ENCODE measurements at places on chromosomes 13 and 19.

GRCh38 chr19:10981252-10981895 lies 20.5 kb downstream of the SMARCA4 start:
- DNase-seq: no peak

DNA sequence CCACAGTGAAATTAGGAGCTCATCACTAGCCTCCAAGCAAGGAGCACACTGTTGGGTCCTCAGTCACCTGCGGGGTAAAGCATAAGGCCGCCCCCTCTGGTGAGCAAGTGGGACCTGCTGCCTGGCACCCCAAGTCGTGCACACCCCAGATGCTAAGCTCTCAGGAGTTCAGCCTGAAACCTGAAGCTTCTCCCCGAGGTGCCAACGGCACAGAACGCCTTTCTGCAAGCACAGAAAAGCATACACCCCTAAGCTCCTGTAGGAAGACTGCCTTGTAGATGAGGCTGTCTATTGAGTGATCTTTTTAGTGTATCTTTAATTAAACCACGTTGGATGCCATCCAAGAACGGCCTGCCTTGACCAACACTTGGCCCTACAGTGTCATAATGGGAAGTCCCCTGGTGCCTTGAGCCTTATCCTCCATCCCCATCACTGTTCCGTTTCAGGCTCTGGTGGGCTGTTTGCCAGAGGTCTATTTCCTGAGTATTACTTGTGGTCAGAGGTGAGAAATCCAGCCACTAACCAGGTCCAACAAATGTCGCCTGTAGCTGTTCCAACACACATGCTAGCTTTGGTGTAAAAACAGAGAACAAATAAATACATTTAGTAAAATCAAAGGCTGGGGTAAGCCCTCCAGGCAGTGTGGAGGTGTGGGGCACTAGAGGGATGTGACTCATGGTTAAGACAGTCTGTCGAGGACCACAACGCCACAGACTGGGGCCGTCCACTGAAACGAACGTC lies 44.8 kb downstream of the C13orf42 start:
- peak; percentile 69 for DNase-seq

DNA sequence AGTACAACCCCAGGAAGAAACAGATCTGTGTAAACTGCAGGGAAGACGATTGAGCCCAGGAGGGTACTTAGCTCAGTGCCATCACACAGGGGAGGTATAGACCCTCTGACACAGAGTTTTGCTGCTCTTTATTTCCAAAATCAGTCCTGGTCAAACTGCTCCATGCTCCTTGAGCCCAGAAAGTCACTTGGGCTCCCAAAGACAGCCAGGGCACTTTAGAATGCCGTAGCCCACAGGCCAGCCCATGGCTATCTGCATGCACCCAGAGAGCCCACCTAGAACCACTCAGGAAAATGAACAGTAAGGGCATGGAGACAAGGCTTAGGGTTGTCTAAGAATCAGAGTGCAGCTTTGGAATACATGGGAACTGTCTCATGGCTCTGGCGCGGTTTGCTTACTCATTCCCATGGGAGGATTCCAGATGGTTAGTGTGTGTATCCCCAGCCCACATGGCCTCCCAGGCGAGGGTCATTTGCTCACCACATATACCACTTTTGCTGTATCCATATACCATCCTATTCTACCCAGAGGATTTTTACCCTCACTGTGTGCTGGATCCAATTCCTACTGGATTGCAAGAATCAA lies 14.7 kb upstream of the PDCD5 start:
- no peak for DNase-seq

- DNase-seq: no peak
These were observed 7.5 kb downstream of the CCDC61 start for GRCh38 chr19:46002678-46003275.

GRCh38 chr13:58085274-58085673 lies 453.7 kb downstream of the PCDH17 start:
- no peak for DNase-seq

Data from suppressor macrophage treated with lipopolysaccharide for 4 hours (primary cell).